GM04504 (cell line): ENCODE measurements at places on chromosomes 7 and 10.

- no peak for DNase-seq
Measured at GRCh38 chr10:88232029-88232895, 350.9 kb downstream of the RNLS start.

- no peak for DNase-seq
Measured at GRCh38 chr7:111718886-111719285, 156.6 kb upstream of the IMMP2L start.

- no peak for DNase-seq
Measured at GRCh38 chr10:112404617-112405016, 30.7 kb downstream of the ACSL5 start.

- no peak for DNase-seq
Measured at GRCh38 chr10:58846856-58847255, 329.6 kb upstream of the PHYHIPL start.

DNA sequence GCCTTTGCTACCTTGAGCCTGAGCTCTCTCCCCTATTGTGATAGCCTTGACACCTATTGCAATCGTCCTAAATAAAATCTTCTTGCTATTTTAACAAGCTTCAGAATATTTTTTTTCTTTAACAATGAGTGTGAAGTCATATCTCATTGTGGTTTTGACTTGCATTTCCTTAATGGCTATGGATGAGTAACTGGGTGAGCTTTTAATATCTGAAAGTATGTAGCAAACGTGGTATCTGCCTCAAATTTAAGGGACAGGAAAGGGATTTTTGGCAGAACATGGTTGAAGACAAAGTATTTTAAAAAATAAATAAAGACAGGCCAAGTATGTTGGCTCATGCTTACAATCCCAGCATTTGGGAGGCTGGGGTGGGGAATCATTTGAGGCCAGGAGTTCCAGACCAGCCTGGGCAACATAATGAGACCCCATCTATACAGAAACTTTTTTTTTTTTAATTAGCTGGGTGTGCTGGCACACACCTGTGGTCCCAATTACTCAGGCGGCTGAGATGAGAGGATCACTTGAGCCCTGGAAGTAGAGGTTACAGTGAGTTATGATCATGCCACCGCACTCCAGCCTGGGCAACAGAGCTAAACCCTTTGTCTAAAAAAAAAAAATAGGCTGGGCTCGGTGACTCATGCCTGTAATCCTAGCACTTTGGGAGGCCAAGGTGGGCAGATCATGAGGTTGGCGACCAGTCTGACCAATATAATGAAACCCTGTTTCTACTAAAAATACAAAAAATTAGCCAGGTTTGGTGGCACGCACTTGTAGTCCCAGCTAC, 319.3 kb upstream of the NRP1 start:
- DNase-seq, result peak; percentile 75
